Skin of body (tissue), 3 donors: ENCODE measurements at places on chromosomes 13 and 19.

DNA sequence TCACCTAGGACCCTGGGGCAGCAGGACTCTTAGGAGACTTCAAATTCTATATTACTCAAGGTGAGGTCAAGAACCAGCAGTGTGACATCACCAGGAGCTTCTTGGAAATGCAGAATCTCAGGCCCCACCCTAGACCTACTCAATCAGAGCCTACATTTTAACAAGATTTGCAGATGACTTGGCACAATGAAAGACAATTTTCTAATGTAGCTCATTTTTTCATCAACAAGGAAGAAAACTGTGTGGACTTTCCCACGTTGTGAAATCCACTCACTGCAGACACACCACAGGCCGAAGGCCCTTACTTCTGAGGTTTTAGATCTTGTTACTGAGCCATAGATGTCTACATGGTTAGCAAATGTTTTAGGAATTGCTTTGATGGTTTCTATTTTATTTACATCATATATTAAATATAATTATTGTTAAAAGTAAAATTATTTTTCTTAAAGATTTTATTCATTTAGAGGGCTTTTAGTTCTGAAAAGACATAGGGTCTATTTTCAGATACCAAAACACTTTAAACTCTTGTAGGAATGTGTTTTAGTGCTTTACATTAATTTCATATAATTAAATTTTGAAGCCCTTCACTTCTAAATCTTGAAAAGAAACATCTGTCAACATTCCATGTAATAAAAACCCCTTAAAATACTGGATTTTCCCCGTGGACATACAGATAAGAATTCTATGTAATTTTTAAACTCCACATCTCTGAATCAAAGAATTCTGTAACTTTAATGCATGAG lies 18.5 kb upstream of the STARD13 start:
- DNase-seq: no peak

GRCh38 chr13:75359266-75359665 lies 122.7 kb downstream of the TBC1D4 start:
- DNase-seq: no peak

GRCh38 chr13:30731361-30732045 lies 3.8 kb upstream of the ALOX5AP start:
- no peak for DNase-seq

- DNase-seq: no peak
These were observed 72.3 kb downstream of the NAA16 start for GRCh38 chr13:41383386-41383785.

- DNase-seq: no peak
These were observed 296.3 kb downstream of the KLF5 start for GRCh38 chr13:73355134-73355533.

- no peak for DNase-seq
These were observed 63.9 kb upstream of the GTF3A start for GRCh38 chr13:27360562-27360961.

DNA sequence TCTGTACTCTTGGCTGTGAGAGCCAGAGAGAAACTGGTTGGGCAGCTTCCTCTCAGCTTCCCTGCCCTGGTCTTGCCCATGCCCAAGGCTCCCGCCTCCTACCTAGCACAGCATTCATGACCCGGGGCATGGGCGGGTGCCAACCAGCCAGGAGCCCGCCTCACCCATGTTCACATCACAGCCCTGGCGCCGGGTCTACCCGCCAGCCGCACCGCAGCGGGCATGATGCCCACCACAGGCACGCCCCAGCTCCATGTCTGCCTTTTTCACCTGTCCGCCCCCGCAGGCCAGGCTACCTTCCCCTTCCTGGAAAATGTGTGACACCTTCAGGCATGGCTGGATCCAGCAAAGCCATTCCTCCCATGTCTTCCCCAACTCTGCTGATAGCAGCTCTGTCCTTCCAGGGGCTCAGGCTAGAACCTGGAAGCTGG lies 42.1 kb downstream of the PTPRS start:
- DNase-seq: no peak

GRCh38 chr13:99289271-99289670 lies 17.9 kb downstream of the GPR183 start:
- no peak for DNase-seq

DNA sequence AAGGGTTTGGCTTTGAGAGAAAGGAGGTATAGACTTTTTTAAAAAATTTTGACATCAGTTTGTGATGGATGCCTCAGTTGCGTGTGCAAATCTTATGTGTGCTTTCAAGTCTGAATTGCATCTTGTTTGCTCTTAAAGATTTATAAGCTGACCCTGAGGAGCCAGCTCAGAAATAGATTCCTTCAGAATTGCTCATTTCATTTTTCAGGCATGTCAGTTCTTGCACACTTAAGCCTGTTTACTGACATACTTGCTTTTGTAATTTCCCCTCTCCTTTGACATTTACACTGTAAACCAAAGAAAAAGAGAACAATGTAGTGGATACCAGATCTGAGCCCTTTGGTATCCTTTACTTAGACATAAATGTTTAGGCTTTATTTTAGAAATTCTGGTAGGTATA lies 87.6 kb downstream of the RNF17 start:
- DNase-seq: no peak

DNA sequence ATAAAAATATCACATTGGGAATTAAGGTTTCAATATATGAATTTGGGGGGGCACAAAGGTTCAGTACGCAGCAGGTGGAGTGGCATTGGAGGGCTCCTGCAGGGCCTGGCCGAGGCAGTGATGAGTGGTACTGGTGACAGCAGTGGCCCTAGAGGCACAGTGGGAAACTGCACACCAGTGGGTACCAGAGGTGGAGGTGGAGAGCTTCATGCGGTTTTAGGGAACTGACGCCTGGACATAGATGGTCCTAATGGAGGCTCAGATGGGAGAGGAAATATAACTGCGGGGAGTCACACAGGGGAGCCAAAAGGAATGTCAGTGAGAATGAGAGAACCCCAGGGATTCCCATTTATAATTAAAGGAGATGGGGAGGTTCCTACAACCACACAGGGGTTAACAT lies 156.2 kb downstream of the COG6 start:
- no peak for DNase-seq

DNA sequence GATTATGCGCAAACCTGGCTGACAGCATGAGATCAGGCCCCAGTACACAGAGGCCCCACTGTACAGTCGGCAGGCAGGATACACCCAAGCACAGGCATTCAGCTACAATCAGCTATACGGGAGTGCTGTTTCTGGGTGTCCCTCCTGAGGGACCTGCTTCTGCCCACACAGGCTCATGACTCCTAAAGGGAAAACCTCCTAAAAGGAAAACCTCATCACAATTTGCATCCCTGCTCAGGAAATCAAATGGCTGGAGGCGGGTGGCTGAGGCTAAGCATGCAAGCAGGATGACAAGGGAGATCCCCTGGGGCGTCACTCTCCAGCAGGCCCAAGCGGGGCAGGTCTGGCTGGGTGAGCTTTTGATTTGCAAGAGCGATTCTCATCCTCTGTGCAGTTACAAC lies 99.8 kb downstream of the CRYL1 start:
- no peak for DNase-seq

GRCh38 chr13:28324181-28324789 lies 170.6 kb downstream of the FLT1 start:
- peak; percentile 13 for DNase-seq

- no peak for DNase-seq
These were observed 68.4 kb upstream of the UBL3 start for GRCh38 chr13:29918845-29919244.

- peak; percentile 78 for DNase-seq
These were observed at the start of gene FKBP8 for GRCh38 chr19:18542941-18543813. Gene FKBP8 (minus strand): TSS chr19:18543573. CDS start chr19:18541970, 1,603 bp downstream.

- no peak for DNase-seq
These were observed 4.0 kb downstream of the EBI3 start for GRCh38 chr19:4233282-4233853.

GRCh38 chr19:45146741-45147205 lies 14.0 kb downstream of the NKPD1 start:
- no peak for DNase-seq

GRCh38 chr19:2229103-2230032 lies 6.8 kb downstream of the PLEKHJ1 start:
- no peak for DNase-seq

GRCh38 chr13:93244141-93244917 lies 17.7 kb downstream of the GPC6 start:
- no peak for DNase-seq

- no peak for DNase-seq
These were observed 20.7 kb downstream of the KANK2 start for GRCh38 chr19:11176466-11177193.

DNA sequence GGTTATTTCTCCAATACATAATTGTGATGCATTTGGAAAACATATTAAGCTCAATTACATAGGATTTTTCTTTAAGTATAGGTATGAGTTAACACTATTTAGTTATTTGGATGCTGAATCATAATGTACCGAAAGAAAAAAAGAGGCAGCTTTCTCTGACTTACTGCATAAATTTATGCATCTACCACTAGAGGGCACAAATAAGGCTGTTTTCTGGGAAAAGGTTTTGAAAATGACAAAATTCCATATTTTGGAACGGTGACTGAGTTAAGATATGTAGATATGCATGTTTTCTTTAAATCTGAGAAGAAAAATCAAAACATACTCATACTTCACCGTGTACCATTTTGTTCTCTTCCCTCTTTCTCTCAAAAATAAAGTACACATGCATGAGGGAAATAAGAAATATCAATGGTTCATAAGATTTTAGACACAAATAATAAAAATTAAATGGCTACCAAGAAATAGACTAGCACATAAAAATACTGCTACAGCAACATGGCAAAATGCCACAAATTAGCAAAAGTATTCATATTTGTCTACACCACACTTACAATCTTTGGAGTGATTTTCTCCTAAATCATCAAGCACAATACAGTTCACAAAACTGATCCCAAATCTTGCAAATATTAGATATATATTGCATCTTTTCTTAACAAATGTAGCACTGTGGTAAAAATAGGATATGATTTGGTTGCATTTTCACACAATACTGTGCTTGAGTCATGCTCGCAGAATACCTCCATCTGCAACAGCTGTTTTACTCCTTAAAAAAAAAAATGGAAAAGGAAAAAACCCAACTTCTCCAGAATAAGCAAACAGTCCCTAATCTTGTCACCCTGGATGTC lies 260.0 kb downstream of the FGF14 start:
- peak; percentile 3 for DNase-seq

GRCh38 chr19:17404621-17405249 lies 695 bp downstream of the BST2 start:
- no peak for DNase-seq

- DNase-seq: peak; percentile 44
These were observed 2.1 kb upstream of the CCL25 start for GRCh38 chr19:8050274-8051096.

GRCh38 chr13:28093881-28094280 lies 6.5 kb downstream of the FLT3 start:
- no peak for DNase-seq

- DNase-seq: no peak
These were observed 45.6 kb upstream of the UBE2L5 start for GRCh38 chr13:30376426-30377311.

GRCh38 chr19:50659318-50660087 lies 10.3 kb downstream of the C19orf81 start:
- DNase-seq: no peak

GRCh38 chr13:25375727-25376358 lies 4.1 kb downstream of the ATP8A2 start:
- DNase-seq: no peak

DNA sequence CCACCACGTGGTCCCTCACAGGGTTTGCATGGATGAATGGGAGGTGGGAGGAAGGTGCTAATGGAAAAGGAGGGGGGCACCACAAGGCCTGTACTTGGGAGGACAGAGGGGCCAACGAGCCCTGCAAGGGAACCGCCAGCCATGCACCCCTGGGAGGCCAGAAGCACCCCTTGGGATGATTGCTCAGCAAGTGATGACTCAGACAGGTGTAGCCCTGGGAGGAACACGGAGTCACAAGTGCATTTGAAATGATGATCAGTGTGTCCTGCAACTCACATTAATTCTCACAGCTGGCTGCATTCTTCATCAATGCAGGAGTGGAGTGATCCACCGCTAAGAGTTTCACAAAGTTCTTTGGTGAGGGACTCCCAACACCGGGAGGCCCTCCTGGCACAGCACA lies 82.8 kb upstream of the ZNF254 start:
- DNase-seq: no peak

GRCh38 chr19:56834564-56835375 lies 5.8 kb downstream of the PEG3 start:
- DNase-seq: no peak

DNA sequence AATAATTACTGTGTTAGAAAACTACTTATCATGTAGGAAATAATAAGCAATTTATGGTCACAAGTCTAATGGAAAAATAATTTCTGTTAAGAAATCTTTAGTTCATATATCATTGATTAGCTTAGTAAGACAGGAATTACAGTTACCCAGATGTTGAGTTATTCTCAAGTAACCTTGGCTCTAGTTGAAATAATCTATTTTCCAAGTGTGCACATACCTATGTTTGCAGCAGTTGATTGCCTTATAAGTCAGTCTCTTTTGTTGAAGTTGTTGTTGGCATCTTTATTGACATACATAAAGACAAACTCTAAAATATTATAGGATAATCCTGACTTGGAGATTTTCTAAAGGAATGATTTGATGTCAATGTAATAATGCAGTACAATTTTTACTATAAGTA lies 511.4 kb upstream of the KLF12 start:
- no peak for DNase-seq

DNA sequence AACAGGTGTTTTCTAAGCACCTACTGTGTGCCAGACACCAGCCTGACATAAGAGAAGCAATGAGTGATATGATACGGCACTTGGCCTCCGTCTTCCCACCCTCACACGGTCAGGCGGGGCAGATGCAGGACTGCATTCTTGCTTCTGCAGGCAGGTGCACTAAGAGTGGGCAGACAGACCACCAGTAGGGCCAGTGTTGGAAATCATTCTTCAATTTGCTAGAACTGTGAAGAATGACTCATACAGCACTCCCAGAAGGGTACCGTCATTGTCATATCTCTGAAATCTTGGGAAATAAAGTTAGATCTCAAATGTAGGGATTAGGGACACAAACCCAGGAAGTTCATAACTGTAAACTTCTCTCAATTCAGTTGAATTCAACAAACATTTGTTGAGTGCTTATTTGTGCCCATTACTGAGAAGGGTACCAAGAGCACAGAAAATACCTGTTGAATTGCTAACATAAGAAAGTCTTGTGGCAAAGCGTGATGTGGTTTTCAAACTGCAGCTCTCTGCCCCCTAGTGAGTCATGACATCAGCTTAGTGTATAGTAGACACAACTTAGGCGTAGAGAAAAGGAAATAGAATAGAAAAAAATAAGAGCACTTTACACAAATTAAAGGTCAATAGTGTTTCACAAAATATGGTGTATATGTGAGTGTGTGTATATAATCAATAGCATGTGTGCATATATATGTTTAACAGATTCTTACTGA lies 76.1 kb downstream of the TEX26 start:
- DNase-seq: no peak

- DNase-seq: no peak
These were observed 55.7 kb upstream of the ABCC4 start for GRCh38 chr13:95356916-95357315.
